ENCODE measurements at places on chromosomes 6 and 20.

GRCh38 chr6:105507811-105508210 lies 104.9 kb upstream of the PREP start:
- no peak for DNase-seq

DNA sequence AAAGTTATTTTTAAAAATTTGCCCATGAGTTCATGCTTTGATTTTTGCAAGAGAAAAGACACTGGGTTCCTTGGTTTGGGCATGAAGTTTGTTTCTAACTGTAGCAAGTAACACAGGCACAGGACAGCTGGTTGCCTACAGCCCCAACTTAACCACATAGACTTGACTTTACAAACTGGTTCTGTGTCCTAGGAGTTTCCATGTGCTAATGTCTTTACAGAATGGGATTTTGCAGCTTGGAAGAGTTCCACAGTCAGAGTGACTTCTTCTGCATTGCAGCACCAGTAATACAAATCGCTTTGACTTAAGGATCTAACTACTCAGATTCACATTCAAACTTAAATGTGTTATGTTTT lies 44.3 kb downstream of the OR2B2 start:
- DNase-seq, result no peak

DNA sequence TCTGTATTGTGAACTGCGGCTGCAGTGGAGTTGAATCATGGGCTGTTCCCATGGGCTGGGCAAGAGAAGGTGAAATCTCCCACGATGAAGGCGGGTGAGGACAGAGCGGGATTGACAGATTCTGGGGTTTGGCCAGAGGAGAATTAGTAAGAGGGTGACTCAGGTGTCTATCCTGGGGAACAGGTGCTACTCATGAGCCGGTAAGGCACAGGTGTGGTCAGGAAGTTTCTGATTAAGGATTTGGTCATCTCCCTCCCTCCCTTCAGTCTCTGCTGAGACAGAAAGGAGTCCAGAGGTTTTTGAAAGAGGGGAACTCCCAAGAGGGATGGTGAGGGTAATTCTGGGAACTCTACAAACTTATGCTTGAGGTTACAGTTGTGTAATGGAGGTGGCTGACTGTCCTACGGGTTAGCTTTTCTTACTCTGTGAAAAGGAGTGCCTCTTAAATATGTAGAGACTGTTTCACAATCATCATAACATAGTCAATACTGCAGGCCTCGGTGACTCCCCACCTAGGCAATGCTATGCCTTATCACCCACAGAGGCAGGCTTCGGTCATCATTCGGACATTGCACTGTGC lies 31.5 kb downstream of the SERPINB1 start:
- DNase-seq, result no peak

- DNase-seq, result no peak
Measured at GRCh38 chr6:135030532-135031178, 24.0 kb downstream of the HBS1L start.

GRCh38 chr20:20525756-20526155 lies 157.9 kb downstream of the INSM1 start:
- DNase-seq, result no peak

DNA sequence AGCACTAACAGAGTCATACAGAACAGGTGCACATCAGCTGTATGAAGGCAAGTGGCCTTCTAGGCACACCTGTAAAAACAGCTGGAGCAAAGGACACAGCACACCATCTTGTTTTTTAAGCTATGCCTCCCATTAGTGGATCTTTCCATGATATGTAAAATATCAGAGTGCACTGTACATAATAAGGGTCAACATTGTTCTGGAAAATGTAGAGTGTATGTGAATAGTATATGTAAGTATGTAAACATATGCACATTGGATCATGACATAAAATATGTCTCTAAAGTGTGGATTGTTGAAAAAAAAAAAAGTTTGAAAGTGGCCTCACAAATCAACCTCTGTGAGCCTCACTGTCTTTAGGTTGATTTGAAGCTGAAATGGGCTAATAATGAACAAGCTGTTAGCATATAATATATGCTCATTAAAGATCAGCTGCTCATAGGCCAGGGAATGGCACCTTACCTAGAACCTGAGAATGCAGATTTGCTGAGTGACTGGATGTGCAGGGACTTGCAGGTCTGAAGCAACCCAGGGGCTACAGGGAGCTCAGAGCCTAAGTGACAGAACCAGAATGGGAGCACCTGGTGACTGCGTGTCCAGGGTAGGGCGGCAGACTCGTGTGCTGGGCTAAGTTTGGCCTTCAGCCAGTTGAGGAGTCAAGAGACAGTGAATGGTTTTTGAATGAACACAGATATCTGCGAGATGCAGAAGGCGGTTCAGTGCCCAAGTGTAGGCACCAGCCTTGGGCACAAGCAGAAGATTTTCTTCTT lies 198.6 kb downstream of the TMEM242 start:
- DNase-seq, result no peak

- DNase-seq, result no peak
Measured at GRCh38 chr6:22980446-22980845, 411.1 kb downstream of the HDGFL1 start.

DNA sequence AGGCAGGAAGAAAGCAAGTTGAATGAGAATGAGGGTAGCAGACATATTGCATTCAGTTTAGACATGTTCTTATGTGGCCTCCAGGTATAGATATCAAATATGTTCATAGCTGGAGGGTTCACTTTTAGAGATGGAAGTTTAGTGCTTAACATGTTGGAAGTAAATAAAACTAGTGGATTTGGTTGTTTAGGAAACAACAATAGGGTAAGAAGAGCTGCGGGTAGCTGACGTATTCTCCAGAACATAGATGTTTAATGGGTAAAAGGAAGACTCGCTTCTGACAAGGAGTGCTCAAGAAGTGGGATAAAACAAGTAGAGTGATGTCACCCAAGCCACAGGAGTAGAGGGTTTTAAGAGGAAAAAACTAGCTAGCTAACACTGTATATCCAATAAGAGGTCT lies 128.4 kb upstream of the COL21A1 start:
- no peak for DNase-seq

- no peak for DNase-seq
Measured at GRCh38 chr6:91105532-91105931, 518.7 kb upstream of the MAP3K7 start.

DNA sequence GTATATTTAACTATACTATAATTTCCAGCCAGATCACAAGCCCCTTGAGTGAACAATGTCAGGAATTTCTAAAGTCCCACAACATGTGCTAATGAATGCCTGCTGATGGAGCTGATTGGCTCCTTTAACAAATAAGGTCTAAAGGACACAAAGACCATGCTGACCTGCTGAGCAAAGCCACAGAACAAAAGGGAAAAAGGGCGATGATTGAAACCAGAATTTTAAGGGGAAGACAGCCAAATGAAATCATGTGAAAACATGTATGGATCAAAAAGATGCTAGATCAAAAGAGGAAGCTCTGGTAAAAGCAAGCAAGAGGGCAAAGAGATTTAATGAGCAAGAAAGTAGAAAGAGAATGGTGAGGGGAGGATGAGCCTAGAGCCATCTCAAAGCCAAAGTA lies 105.6 kb downstream of the DCDC2 start:
- DNase-seq, result no peak

DNA sequence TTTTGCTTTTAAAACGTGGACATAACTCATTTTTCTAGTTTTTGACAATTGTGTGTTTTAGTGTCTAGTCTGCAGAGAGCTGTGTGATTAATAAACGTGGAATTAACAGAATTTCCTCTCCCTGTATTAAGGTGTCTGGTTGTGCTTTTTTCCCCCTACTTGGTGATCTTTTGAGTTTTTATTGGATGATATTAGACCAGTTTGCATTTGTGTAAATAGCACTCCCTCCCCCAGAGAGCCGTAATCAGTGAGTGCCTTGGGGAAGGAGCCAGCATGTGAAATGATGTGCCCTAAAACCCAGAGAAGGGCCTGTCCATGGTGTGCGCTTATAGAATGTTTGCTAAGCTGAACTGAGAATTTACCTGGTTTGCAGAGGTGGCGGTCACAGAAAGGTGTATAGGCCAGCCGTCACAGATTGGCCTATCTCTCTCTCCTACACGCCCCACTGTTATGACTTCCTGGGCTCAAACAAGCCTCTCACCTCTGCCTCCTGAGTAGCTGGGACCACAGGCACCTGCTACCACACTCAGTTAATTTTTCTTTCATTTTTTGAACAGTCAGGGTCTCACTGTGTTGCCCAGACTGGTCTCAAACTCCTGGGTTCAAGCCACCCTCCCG lies 42.4 kb downstream of the ALDH5A1 start:
- DNase-seq, result no peak

DNA sequence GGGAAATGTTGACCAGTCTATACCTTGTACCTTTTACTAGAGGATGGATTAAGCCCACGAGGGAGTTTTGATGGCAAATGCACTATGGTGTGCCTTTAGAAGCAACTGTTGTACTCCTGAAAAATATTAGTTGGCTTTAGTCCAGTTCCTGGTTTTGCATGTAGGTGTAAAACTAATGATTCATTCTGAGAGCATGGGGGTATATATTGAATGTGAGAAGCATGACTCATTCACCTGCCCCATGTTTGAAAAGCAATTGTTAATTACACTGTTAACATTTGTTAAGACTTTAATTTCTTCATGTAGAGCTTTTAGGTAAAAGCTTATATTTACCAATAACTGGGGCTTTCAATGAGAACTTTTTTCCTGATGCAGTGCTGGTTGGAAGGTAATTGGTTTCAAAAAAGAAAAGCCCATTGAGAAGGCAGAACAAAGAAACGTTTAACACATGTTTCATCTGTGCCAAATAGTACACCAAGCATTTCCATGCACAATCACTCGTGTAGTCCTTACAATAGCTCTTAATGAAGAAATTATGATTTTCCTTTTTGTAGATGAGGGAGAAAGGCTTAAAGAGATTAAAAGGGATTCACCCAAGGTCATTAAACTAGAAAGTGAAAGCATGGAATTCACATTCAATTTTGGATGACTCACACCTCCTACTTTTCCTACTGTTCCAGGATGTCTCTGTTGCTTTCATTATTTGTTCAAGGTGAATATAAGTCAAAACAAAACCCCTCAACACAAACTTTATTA lies 134.1 kb downstream of the CCDC170 start:
- no peak for DNase-seq

- DNase-seq, result no peak
Measured at GRCh38 chr20:14959506-14960475, 622.4 kb upstream of the FLRT3 start.

GRCh38 chr20:56447227-56447626 lies 21.2 kb upstream of the RTF2 start:
- DNase-seq, result no peak

- peak; percentile 32 for DNase-seq
Measured at GRCh38 chr6:17156112-17156921, 54.5 kb downstream of the STMND1 start.

- no peak for DNase-seq
Measured at GRCh38 chr20:32115211-32115767, 5.8 kb downstream of the TM9SF4 start.

- DNase-seq, result no peak
Measured at GRCh38 chr6:12009180-12009685, 2.9 kb upstream of the HIVEP1 start.

DNA sequence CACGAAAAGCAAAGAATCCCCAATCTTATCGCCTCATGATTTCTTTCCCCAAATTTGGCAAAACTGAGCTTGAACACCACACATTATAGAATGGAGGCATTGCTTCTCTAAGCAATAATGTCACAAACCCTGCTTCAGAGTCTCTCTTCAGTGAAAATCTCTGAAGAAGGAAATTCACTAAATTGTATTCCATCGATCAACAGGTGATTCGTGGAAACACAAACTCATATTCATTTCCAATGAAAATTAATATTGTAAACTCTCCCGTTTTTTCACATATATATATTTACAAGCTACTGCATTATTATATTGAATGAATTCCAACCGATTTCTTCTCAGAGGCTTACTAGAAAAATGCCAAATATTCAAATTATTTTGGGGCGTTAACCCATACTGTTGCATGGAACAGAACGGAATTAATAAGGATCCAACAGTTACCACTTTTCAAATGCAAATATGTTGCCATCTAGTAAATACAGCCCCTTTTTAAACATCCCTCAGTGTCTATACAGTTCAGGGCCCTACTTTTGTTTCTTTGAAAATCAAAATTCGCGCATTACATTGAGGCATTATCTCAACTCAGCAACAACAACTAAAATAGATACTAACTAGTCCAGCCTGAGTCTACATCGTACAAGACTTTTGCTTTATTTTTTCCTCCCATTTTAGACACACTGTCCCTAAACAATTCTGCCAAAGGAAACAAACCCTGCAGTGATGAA lies 1.3 kb downstream of the KIF13A start:
- DNase-seq, result no peak

- DNase-seq, result no peak
Measured at GRCh38 chr6:26126394-26127235, 39.4 kb downstream of the HFE start.

GRCh38 chr6:12119085-12119588 lies 107.0 kb downstream of the HIVEP1 start:
- DNase-seq, result no peak

GRCh38 chr20:53557130-53557529 lies 36.5 kb downstream of the ZNF217 start:
- DNase-seq, result no peak

- DNase-seq, result no peak
Measured at GRCh38 chr6:90521955-90522354, 64.9 kb downstream of the MAP3K7 start.

- no peak for DNase-seq
Measured at GRCh38 chr20:2171266-2171790, 69.7 kb downstream of the STK35 start.

DNA sequence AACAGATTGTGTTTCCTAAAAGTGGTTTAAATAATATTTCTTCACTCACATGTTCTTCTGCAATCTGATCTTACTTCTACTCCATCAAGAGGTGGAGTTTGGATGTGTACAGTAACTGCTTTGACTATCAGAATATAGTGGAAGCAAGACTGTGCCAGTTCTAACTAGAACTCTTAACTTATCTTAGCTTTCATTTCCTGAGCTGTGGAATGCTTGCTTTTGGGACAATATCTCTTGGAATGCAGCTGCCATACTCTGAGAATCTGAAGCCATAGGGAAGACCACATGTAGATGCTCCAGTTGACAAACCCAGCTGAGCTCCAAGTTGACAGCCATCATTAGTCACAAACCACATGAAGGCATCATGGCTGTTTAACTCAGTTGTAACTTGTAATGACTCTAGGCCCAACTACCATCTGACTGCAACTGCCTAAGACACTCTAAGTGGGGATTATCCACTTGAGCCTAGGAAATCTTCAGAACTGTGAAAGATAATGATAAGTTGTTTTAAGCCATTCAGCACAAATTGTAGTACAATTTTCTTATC lies 40.8 kb upstream of the MAN1A1 start:
- no peak for DNase-seq

DNA sequence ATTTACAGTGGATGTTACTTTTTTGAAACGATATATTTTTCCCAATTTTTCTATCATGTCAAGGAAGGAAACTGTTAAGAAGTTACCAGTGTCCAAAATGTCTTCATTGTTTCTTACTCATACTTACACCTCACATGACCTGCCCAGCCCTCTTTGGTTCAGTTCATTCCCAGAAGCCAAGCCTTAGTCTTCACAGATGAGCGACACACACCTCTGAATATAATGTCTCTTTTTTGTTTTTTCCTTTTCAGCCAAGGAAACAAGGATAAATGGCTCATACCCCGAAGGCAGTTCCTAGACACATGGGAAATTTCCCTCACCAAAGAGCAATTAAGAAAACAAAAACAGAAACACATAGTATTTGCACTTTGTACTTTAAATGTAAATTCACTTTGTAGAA lies 225.2 kb downstream of the SMOC2 start:
- DNase-seq, result no peak
